Neural crest cell (in vitro differentiated cells): ENCODE measurements at places on chromosomes 4 and X. TPM values are rescaled to one million over a fixed set of nuclear protein-coding genes. Genes with fewer than 3 reads are reported as not detected.

The GLOD5 gene
- not detected in 2 replicates for total RNA-seq

The CD40LG gene
- total RNA-seq: not detected in 2 replicates

The HGFAC gene
- 1.3 and 1.6 TPM in 2 replicates for total RNA-seq

The C4orf50 gene
- 0.02 TPM in 2 replicates for total RNA-seq

The UBQLN2 gene
- total RNA-seq: 40.3 and 41.4 TPM in 2 replicates

DNA sequence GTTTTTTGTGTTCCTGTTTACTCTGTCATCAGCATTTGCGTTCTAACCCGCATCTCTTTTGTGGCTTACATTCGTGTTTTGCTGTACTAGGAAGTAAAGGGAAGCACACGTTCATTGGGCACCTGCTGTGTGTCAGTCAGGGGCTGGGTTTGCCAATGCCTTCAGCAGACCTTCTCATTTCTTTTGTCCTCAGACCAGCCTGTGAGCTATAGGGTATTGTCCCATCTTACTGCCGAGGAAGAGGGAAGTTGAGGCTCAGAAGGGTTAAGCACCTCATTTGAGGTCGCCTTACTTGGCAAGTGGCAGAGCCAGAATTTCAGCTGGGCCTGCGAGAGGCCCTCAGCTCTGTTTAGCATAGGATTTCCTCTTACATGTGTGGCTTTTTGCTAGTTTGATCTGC is 8.7 kb downstream of the TBC1D14 start:
- no peak overlapping the region for H3K4me3 ChIP-seq
- no peaks in the 10 kb centered on the region for H3K27me3 ChIP-seq
- no peak for DNase-seq
- no peaks in the 10 kb centered on the region for H3K36me3 ChIP-seq
- no peak overlapping the region for H3K27ac ChIP-seq

DNA sequence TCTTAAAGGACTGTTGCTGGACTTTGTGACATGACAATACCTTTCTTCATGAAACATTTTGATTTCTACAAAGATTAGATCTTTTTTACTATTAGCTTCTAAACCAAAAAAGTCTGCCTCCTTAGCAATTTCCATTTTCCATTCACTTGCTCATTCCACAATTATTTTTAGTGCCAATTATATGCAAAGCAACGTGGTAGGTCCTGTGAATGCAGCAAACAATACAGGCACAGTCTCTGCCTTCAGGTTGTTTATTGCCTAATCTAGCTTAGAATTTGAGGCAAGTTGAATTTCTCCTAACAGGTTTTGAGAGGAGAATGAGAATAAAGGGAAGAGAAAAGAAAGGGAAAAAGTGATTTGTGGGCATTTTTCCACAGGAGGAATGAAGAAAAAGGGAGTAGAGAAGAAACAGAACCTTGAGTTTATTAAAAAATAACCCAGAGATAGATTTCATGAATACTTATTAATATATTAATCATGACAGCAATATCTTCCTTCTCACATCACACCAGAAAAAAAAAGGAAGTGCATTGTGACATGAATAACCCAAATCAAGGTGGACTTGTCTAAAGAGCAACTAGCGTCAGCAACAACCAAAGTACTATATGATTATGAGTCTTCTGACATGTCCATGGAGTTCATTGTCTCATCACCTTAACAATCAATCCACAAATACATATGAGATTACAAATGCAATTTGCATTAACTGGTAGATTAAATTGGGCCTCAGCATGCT is 16.3 kb upstream of the FRYL start:
- H3K36me3 ChIP-seq: no peaks in the 10 kb centered on the region
- DNase-seq: no peak

GRCh38 chr4:159607809-159608208 is 504.9 kb downstream of the RAPGEF2 start:
- no peak for DNase-seq
- no peaks in the 10 kb centered on the region for H3K27me3 ChIP-seq
- H3K27ac ChIP-seq: peak overlapping the region; percentile 43
- H3K4me3 ChIP-seq: no peak overlapping the region
- peaks cover 6% of the 10 kb centered on the region for H3K4me1 ChIP-seq

GRCh38 chr4:88244816-88245579 is 39.4 kb downstream of the PPM1K start:
- no peak for DNase-seq
- H3K27ac ChIP-seq: no peak overlapping the region
- H3K4me1 ChIP-seq: no peaks in the 10 kb centered on the region
- H3K4me3 ChIP-seq: no peak overlapping the region

DNA sequence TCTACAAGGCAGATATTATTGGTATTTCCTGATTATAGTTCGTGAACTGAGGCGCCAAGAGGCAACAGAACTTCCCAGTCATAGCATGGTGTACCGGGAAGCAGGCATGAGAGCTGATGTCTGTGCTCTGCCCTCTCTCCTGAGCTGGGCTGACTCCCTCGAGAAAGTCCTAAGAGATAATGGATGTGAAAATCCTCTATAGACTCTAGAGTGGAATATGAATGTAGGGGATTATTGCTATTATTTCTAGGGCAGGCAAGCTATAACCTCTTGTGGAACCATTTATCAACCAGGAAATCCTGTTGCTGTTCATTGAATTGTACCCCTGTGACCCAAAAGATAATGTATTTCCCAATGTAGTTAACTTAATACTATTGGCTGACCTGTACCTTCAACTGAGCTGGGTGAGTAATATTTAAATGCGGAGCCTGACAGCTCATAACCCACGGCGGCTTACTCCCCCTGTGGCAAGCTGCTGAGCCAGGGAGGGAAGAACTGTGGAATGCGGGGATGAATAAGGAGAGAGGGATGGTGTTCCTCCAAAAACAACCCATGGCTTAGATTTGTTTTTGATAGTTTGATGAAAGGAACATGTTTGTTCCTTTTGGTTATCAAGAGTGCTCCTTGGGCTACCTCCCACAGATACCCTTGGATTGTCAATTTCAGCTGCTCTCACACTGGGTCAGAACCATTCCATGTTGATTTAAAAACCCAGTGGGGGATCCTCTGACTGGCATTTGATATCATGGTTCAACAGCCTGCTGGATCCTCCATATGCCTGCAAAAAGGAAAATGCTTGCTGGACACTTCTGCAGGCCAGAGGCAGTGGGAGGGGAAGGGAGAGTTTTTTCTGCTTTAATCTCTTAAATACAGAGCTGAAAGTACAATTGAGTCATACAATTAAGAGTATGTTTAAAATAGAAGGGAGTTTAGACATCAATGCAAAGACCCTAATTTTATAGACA is 339.0 kb upstream of the BOD1L1 start:
- DNase-seq: no peak
- no peaks in the 10 kb centered on the region for H3K36me3 ChIP-seq

DNA sequence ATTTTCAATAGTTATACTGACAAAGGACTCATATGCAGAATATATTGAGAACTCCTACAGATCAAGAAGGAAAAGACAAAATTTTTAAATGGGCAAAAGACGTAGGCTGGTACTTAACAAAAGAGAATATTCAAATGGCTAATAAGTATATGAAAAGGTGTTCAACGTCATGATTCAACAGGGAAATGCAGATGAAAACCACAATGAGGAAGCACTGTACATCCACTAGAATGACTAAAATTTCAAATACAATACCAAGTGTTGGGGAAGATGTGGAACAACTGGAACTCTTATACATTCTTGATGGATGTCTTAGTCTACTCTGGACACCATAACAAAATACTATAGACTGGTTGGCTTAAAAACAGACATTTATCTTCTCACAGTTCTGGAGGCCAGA is 1.3 kb upstream of the MRFAP1L1 start:
- no peak for DNase-seq
- H3K27ac ChIP-seq: no peak overlapping the region
- H3K27me3 ChIP-seq: peaks cover 31% of the 10 kb centered on the region
- peaks cover 18% of the 10 kb centered on the region for H3K36me3 ChIP-seq
- H3K4me1 ChIP-seq: peaks cover 43% of the 10 kb centered on the region

DNA sequence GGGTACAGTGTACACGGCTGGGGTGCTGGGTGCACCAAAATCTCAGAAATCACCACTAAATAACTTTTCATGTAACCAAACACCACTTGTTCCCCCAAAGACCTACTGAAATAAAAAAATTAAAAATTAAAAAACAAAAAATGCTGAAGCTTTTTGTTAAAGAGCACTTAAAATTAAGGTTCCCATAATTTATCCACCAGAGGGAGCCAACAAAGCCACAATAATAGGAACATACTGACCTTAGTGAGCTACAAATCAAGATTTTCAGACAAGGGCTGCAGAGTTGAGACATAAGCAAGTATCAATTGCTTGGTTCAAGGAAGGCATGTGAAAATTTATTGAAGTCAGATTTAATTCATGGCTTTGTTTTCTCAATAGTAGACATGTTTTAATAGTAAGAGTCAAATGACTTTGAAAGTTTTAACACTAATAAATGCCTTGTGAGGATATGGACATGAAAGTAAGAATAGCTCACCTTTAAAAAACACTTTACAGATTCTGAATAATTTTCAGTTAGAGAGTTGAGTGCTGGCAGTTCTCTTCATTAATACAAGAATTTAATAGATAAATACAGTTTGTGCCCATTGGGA is 43.0 kb upstream of the SCOC start:
- H3K27ac ChIP-seq: no peak overlapping the region
- no peaks in the 10 kb centered on the region for H3K4me1 ChIP-seq
- no peaks in the 10 kb centered on the region for H3K27me3 ChIP-seq
- DNase-seq: no peak
- no peaks in the 10 kb centered on the region for H3K36me3 ChIP-seq

DNA sequence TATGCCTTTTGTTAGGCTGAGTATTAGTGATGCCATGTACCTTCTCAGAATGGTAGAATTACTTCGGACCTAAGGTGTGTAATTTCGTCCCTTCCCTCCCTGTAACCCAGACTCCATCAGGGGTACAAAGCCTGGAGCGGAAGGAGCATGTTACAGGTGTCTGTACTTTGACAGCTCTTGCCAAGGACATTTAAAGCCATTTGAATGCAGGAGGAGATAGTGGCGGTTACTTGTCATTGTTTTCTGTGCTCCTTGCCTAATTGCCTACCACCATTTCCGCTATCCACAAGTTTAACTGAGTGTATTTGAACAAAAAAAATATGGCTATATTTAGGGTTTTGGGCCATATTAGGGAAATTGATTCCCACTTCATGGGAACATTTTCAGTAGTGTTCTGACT is 1.8 kb downstream of the FNIP2 start:
- DNase-seq: no peak
- no peak overlapping the region for H3K27ac ChIP-seq
- no peaks in the 10 kb centered on the region for H3K36me3 ChIP-seq
- H3K27me3 ChIP-seq: no peaks in the 10 kb centered on the region
- H3K4me3 ChIP-seq: peak overlapping the region; percentile 99
